Activated B cell treated with CpG ODN at 0.5 μM for 24 hours (primary cell): ENCODE measurements at places on chromosomes 7 and 10. TPM values are rescaled to one million over a fixed set of nuclear protein-coding genes. Genes with fewer than 3 reads are reported as not detected.

GRCh38 chr10:80077869-80078447 lies 507 bp upstream of the TMEM254 start:
- DNase-seq: no peak
- peaks cover 11% of the 10 kb centered on the region for H3K36me3 ChIP-seq
- H3K4me3 ChIP-seq: peak overlapping the region; percentile 97
- H3K27me3 ChIP-seq: no peaks in the 10 kb centered on the region

GRCh38 chr10:128064970-128065580 lies 61.1 kb downstream of the MKI67 start:
- no peak for DNase-seq
- H3K4me3 ChIP-seq: peak overlapping the region; percentile 57
- H3K4me1 ChIP-seq: peaks cover 65% of the 10 kb centered on the region
- no peaks in the 10 kb centered on the region for H3K27me3 ChIP-seq

DNA sequence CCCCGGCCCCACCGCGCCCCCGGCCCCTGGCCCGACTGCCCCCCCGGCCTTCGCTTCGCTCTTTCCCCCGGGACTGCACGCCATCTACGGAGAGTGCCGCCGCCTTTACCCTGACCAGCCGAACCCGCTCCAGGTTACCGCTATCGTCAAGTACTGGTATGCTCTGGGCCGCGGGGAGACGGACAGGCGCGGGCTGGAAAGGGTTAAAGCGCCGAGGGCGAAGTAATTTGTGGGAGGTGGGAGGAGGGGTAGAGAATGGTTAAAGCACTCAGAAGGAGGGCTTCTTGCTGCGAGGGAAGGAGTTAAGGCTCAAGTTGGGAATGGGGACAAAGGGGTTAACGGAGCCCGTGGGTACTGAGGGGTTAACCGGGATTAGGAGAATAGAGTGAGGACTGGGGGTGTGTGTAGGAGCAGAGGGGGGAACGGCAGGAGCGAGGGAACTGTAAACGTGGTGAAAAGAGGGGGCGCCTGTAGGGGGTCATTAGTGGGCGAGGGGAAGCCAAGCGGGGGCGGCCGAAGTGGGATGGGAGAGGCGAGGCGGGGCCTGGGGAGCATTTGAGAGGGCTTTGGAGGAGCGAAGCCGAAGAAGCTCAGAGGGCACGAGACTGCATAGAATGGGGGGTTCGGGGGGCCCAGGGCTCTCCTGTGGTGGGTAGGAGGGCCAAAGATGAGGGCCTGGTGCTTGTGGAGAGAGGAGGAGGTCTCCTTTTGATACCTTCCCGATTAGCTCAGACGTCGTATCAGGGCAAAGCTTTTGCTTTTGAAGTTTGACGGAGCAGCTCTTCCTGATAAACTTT lies 605 bp downstream of the SUFU start:
- H3K27ac ChIP-seq: peak overlapping the region; percentile 68
- peaks cover 10% of the 10 kb centered on the region for H3K36me3 ChIP-seq
- H3K4me1 ChIP-seq: peaks cover 19% of the 10 kb centered on the region
- no peak for DNase-seq
- no peak overlapping the region for H3K4me3 ChIP-seq

GRCh38 chr10:29816801-29817558 lies 182.2 kb upstream of the SVIL start:
- H3K36me3 ChIP-seq: no peaks in the 10 kb centered on the region
- no peaks in the 10 kb centered on the region for H3K4me1 ChIP-seq
- no peak for DNase-seq
- H3K4me3 ChIP-seq: no peak overlapping the region
- no peaks in the 10 kb centered on the region for H3K27me3 ChIP-seq

- no peak for DNase-seq
- no peaks in the 10 kb centered on the region for H3K36me3 ChIP-seq
- peaks cover 3% of the 10 kb centered on the region for H3K27me3 ChIP-seq
- no peak overlapping the region for H3K4me3 ChIP-seq
Measured at GRCh38 chr7:78073609-78074382, 275.2 kb downstream of the PHTF2 start.

GRCh38 chr10:132373241-132373955 lies 23.6 kb upstream of the PWWP2B start:
- H3K4me1 ChIP-seq: no peaks in the 10 kb centered on the region
- no peak for DNase-seq
- peaks cover 7% of the 10 kb centered on the region for H3K27me3 ChIP-seq

VIPR2 gene
- total RNA-seq: not detected in 2 replicates
